Activated T-cell treated with anti-CD3 and anti-CD28 coated beads, Interleukin-2, amount 50 U/mL, for 72 hours (primary cell): ENCODE measurements at places on chromosomes 7 and 10. TPM values are rescaled to one million over a fixed set of nuclear protein-coding genes. Genes with fewer than 3 reads are reported as not detected.

The CALML3 gene
- not detected for total RNA-seq

The ADRA2A gene
- 0.07 TPM for total RNA-seq

The PIK3AP1 gene
- 5.1 TPM for total RNA-seq

The LRRC72 gene
- total RNA-seq, result not detected

The STOX1 gene
- total RNA-seq, result 0.41 TPM

The LRRTM3 gene
- total RNA-seq, result not detected

The FAM25A gene
- total RNA-seq, result not detected

The MCMBP gene
- total RNA-seq, result 90.8 TPM

The ERVW-1 gene
- total RNA-seq, result not detected

The LIPJ gene
- total RNA-seq, result not detected

The MYO1G gene
- 606 TPM for total RNA-seq

The VWDE gene
- total RNA-seq, result 2.7 TPM

The BUD23 gene
- total RNA-seq, result 87.0 TPM

The NUTM2E gene
- not detected for total RNA-seq

The CHN2 gene
- total RNA-seq, result 0.91 TPM

The DEPP1 gene
- total RNA-seq, result 1.4 TPM

The GPR15LG gene
- not detected for total RNA-seq

The ZNF248 gene
- total RNA-seq, result 9.8 TPM

The EPHA1 gene
- 4.2 TPM for total RNA-seq

The SPDYE2 gene
- total RNA-seq, result not detected

The PLAU gene
- total RNA-seq, result 0.44 TPM

The TRIM50 gene
- total RNA-seq, result not detected

The YAE1 gene
- 12.8 TPM for total RNA-seq

The EPHB6 gene
- total RNA-seq, result 10.9 TPM

The TRPV5 gene
- total RNA-seq, result 0.09 TPM

The GIMAP6 gene
- 35.1 TPM for total RNA-seq

The FAM20C gene
- total RNA-seq, result not detected

The NPC1L1 gene
- 0.12 TPM for total RNA-seq

The WDFY4 gene
- 1.7 TPM for total RNA-seq

The VPS26A gene
- 39.0 TPM for total RNA-seq

The LRMDA gene
- total RNA-seq, result not detected

The IL15RA gene
- total RNA-seq, result 30.0 TPM

The EGFR gene
- 0.09 TPM for total RNA-seq

The CLRN3 gene
- total RNA-seq, result not detected

The AQP1 gene
- 0.72 TPM for total RNA-seq

The AGBL3 gene
- 2.4 TPM for total RNA-seq

The CCDC6 gene
- total RNA-seq, result 107 TPM

The LRRD1 gene
- total RNA-seq, result not detected

The GIMAP4 gene
- total RNA-seq, result 156 TPM

The PAOX gene
- 12.4 TPM for total RNA-seq

The GIMAP1 gene
- total RNA-seq, result 9.3 TPM

The CTAGE8 gene
- total RNA-seq, result not detected

The COL28A1 gene
- total RNA-seq, result 0.16 TPM

The ESYT2 gene
- 68.8 TPM for total RNA-seq

The HECW1 gene
- not detected for total RNA-seq

The CRHR2 gene
- not detected for total RNA-seq

The CALN1 gene
- not detected for total RNA-seq

The CPVL gene
- total RNA-seq, result 0.51 TPM

The ATRNL1 gene
- 0.23 TPM for total RNA-seq

The PDGFA gene
- 16.0 TPM for total RNA-seq

The GPC2 gene
- total RNA-seq, result 9.7 TPM

The EPDR1 gene
- 2.6 TPM for total RNA-seq

The CLDN4 gene
- 0.34 TPM for total RNA-seq

The OR6V1 gene
- total RNA-seq, result not detected

The CALY gene
- 0.09 TPM for total RNA-seq

The KCP gene
- total RNA-seq, result not detected

The EIF3A gene
- 164 TPM for total RNA-seq

The HTR7 gene
- 0.10 TPM for total RNA-seq

The SMKR1 gene
- 4.3 TPM for total RNA-seq
